ENCODE measurements at places on chromosomes 12 and 14.
A peak's percentile ranks its signal among the peaks of the same experiment; 100 is the strongest.

DNA sequence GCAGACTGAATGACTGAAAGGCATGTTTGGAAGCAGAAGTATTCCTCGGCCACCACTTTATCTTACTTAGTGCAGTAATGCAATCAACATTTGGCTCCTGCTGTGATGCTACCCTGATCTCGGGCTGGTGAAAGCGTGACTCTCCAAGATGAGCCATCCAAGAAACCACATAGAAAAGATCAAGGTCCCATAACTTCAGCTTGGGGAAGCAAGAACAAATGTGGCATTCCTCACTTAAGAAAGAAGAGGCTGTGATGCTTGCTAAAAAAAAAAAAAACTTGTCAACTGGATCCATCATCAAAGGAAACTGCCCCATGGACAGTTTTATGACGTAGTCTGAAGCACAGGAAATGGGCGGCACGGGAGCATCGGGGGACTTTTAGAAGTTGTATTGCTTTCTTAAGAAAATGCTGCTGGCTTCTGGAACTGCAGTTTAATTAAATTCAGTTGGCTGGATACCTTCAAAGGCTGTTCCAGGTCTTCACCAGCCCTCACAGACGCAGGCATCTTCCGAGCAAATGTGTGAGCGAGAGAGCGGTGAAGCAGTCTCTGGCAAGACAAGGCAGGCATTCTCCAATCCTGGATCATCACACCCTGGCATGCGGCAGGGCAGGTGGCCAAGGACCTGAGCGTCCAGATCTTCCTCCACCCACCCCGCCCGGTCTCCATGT is 38.2 kb upstream of the MAP1LC3B2 start:
- no peak for DNase-seq

GRCh38 chr12:110079477-110080400 is 31.4 kb upstream of the C12orf76 start:
- no peak for DNase-seq

- no peak for DNase-seq
These were observed 11.1 kb upstream of the SIVA1 start for GRCh38 chr14:104741803-104742251.

- no peak for DNase-seq
These were observed 86.7 kb downstream of the PRIMA1 start for GRCh38 chr14:93701562-93701961.

DNA sequence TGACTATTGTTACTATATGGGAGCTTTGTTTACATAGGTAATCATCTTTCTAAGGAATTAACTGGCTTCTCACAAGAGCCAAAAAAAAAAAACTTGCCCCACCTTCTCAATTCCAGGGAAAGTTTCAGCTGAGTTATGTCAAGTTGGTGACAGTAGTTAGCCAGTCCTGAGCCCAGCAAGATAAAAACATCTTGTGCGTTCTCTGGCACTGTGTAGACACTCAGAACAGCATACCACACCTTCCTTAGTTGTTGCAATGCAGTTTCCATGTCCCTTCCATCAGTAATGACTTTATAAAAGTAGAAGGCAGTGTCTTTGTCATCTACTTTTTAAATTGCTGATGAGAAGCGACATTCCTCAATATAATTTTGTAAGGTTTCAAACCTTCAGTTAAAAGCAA is 50.2 kb downstream of the PTPN21 start:
- DNase-seq, result no peak

GRCh38 chr12:105888696-105889095 is 250.1 kb downstream of the NUAK1 start:
- DNase-seq, result no peak

DNA sequence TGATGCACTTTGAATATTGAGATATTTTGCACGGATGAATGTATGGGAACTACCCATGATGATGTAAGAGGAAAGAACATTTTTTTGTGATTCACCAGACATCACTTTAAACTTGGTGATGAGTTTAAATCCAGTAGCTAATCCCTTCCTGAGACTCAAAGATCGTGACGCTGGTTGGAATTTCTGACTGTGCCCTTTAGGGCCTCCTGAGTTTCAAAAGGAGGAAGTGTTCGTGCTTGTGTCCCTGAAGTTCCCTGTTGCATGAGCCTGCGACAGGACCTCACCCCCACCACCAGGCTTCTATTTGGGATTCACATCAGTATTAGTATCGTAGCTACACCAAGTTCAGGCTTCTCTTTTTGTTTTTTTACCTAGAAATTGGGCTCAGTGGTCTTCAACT is 18.6 kb upstream of the RIN3 start:
- no peak for DNase-seq

GRCh38 chr14:53151523-53152183 is 1.5 kb downstream of the DDHD1 start:
- DNase-seq, result peak; percentile 22

DNA sequence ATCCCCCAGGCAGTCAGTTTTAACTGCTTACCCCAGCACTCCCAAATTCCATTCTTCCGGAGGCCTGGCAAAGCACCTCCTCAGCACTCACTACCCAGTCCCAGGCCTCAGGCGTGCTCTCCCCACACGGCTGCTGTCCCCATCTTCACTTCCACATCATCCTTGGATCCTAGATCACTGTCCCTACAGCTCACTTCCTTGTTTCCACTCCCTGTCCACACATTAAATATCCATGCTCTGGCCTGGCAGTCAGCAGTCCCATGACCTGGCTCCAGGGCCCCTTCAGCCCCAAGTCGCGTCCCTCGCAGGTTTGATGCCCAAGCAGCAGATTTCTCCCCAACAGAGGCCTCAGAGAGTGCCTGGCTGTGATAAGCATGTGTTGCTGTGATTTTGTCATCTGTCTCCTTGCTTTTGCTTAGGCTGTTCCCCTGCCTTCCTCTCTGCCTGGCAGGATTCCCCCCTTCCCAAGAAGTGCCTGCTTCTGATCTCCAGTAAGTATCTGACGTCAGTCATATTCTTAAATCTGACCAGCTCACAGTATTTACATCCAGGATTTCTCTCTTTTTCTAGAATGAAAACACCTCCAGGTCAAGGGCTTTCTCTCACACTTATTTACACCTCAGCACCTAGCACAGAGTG is 241.7 kb downstream of the ZFP36L1 start:
- no peak for DNase-seq

- no peak for DNase-seq
These were observed 36.5 kb downstream of the DYNC1H1 start for GRCh38 chr14:102000902-102001301.

- DNase-seq, result no peak
These were observed 155.2 kb upstream of the ALG10B start for GRCh38 chr12:38161123-38162000.

DNA sequence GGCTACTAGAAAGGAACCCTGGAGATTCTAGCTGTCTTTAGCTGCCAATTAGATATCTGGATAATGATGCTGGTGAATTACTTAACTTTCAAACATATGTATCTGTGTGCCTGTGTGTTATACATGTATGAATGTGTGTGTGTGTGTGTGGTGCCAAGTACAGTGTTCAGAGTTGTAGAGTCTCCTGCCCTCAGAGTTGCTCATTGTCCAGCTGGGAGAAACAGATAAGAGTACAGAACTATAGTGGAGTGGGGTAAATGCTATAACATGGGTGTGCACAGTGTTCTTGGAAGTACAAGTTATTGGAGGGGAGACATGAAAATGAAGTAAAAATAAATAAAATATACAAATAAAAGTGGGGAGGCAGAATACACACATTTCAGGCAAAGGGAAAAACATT is 23.6 kb upstream of the ADAM20 start:
- no peak for DNase-seq

DNA sequence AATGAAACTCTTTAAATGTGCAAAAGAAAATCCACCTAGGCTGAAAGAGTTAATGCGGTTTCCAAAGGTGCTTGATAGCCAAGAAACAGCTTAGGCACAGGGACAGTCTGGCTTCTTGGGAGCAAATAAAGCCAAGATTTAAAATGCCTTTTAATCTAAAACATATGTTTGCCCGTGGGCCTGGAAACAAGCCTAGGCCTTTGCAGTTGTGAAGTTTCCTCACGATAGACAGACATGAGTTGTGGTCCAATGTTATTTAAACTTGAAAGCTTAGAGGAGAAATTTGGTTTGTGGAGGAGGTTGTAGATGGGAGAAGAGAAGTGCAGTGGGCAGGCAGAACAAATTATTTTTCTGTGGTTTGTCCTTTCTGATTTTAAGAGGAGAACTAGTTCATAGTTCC is 29.8 kb downstream of the PROX2 start:
- no peak for DNase-seq

GRCh38 chr12:12807970-12808702 is 5.0 kb upstream of the DDX47 start:
- DNase-seq, result no peak

DNA sequence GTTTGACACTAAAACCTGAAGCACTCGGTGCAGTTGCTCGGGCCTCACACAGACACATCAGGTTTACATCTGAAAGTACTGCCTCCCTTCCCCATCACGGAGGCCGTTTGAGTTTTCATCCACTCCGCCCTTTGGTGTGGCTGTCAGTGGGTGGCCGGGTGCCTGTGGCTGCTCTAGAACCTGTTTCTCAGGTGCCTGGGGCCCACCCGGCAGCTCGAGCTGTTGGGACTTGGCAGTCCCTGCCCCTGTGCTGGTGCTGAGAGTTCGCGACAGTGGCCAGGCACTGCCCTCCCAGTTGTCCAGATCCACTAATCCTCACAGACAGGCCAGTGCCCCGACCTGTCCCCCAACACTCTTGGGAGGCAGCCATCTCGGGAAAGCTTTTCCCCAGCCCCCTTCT is 22.4 kb downstream of the XRCC3 start:
- DNase-seq, result no peak

DNA sequence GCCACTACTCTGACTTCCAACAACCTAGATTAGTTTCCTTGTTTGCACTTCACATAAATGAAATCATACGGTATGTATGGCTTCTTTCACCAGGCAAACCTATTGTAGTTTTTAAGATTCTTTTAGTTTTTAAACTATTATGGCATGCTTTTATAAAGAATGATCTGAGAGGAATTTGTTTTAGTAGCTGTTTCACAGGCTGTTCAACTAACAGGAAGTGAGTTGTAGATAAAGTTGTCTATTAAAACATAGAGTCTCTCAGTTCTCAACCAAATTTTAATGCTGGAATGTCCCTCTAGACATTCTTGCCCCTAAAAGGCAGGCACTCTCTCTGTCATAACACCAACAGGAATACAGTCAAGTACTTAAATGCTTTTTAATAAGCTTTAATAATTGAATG is 102.7 kb upstream of the DACT1 start:
- DNase-seq, result no peak

DNA sequence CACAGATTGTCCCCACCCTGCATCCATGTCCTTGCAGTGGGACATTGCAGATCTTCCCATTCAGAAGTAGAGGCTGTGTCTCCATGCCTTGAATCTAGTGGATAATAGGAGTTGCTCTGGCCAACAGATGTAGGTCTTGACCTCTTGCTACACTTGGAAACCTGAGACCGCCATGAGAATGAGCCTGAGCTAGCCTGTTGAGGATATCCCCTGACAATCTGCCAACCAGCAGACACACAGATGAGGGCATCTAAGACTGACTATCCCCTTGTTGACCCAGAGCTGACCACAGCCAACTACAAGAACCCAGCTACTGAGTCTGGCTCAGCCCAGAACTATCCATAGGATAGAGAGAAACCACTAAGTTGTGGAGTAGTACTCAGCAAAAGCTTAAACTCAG is 161.1 kb upstream of the NOS1 start:
- DNase-seq, result no peak

- DNase-seq, result no peak
These were observed 68.8 kb upstream of the SLC8A3 start for GRCh38 chr14:70257526-70257925.

GRCh38 chr12:49059299-49060171 is 1.1 kb downstream of the KMT2D start:
- no peak for DNase-seq

GRCh38 chr12:97939156-97939555 is 476.6 kb downstream of the RMST start:
- no peak for DNase-seq

GRCh38 chr12:10584415-10584814 is 29.0 kb downstream of the MAGOHB start:
- no peak for DNase-seq

GRCh38 chr12:20175704-20176388 is 192.5 kb upstream of the PDE3A start:
- no peak for DNase-seq

DNA sequence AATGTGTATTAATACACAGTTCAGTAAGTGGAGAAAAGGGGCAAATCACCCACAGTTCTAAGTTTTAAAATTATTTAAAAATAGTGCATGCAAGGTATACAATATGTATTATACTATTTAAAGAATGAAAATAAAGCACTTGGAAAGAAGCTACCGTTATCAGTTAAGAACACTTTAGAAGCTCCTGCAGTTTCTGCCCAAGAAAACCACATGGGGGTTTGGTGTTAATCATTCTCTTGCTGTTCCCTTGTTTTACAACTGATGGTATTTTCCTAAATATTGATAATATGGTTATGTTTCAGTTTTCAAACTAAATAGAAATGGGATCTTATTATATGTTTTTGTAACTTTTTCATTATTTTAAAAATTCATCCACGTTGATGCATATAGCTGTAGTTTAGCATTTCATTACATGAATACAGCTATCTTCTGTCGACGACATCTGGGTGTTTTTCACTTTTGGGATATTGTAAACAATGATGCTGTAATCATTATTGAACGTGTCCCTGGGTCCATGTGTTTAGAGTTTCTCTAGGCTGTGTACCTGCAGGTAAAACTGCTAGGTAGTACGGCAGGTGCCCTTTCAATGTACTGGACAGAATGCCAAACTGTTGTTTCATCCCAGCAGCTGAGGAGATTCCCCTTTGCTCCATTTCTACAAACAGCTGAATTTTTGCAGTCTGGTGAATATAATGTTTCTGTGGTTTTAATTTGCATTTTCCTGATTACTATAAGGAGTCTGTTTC is 64.1 kb downstream of the APPL2 start:
- no peak for DNase-seq

DNA sequence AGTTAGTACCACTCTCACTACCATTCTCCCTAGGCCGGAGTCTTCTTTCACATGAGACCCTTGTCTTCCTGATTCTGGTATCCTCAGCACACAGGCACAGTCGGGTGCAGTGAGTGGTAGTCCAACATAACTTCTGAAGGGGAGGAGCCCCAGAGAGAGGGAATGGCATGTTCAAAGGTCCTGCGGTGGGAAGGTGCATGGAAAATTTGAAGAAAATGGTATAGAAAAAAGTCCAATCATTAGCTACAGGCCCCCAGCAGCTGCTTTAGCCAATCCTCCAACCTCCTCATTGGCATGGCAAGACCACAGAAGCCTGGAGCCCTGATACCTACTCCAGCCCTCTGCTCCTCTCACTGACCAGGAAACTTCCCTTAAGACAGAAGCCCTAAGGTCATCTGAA is 96.6 kb downstream of the ZFP36L1 start:
- no peak for DNase-seq
